Fibroblast of skin of left biceps (primary cell): ENCODE measurements at places on chromosomes 3 and 15.

- DNase-seq = peak; percentile 6
Measured at GRCh38 chr3:94173673-94174434, 111.0 kb downstream of the NSUN3 start.

- DNase-seq = no peak
Measured at GRCh38 chr3:73148206-73148605, 86.7 kb downstream of the EBLN2 start.

DNA sequence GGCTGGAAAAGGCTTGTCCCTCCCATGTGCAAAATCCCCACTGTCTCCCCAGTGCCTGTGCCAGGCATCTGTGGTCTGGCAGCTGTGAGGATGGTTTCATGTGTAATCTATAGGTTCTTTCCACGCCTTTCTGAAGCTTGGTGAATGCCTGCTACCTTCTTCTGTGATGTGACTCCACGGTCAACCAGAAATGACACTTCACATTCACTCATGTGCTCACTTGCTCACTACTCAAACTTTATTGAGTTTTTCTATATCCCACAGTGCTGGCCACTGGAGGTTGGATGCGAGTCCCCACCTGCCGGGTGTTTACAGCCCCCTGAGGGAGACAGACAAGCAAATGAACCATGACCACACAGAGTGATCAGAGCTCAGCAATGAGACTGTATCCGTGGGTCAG is 27.9 kb upstream of the TLE3 start:
- DNase-seq = no peak

- DNase-seq = no peak
Measured at GRCh38 chr3:13171704-13172643, 98.7 kb upstream of the IQSEC1 start.

GRCh38 chr15:41506796-41507341 is 6.8 kb downstream of the LTK start:
- DNase-seq = no peak

GRCh38 chr3:54303517-54304375 is 181.4 kb downstream of the CACNA2D3 start:
- DNase-seq = no peak

DNA sequence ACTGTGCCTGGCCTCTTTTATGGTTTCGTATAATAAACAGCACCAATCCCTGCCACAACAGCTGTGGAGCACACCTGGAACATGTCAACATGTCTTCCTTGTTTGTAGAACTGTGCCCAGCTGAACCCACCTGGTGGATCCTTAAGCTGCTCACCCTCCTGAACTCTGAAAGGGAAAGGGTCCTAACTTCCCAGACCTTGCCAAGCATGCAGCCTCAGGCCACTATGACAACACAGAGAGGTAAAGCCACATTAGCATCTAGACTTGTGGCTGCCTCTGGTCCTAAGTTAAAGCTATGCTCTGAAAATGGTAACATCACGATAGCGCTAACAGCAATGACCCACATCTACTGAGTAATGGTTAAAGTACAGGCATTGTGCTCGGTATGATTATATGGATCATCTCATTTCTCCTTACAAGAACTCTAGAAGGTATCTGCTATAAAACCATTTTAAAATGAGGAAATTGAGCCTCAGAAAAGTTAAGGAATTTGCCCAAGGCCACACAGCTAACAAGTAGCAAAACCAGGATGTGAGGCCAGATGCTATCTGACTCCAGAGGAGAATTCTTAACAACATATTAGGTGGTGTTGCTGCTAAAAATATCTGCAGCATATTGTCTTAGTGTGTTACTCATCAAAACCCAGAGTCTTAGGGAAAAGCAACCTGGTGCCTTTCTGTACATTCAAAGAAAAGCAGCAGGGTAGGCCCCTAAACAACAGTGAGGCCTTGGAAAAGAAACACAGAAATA is 23.1 kb upstream of the HERC1 start:
- no peak for DNase-seq

DNA sequence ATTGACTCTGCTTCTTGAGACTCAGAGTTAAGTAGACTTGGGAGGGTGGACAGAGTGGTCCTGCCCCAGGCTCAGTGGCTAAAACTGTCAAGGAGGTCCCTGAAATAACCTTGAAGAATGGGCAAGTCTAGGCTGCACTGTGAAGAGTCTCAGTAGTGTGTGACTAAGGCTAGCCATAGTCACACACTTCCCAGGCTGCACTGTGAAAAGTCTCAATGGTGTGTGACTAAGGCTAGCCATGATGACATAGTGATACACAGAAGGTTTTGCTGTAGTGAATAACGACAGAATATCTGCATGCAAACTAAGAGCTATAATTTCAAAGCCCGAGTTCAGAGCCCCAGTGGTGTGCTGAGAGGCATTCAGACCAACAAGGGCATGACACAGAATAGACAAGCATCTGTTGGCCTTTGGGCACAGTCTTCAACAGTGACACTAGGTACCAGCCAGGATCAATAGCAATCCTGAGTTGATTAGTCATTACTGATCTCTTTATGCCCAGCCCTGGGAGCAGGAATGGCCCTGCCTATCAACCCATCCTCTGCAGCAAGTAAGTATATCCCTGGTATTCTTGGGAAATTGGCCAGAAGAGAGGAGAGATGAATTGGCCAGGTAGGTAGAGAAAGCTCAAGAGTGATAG is 72.4 kb upstream of the BBX start:
- no peak for DNase-seq

GRCh38 chr3:179907784-179908482 is 128.8 kb downstream of the PEX5L start:
- no peak for DNase-seq

- no peak for DNase-seq
Measured at GRCh38 chr3:135706758-135707375, 258.7 kb upstream of the PPP2R3A start.

- DNase-seq = no peak
Measured at GRCh38 chr3:46427916-46428833, 21.1 kb downstream of the CCRL2 start.

DNA sequence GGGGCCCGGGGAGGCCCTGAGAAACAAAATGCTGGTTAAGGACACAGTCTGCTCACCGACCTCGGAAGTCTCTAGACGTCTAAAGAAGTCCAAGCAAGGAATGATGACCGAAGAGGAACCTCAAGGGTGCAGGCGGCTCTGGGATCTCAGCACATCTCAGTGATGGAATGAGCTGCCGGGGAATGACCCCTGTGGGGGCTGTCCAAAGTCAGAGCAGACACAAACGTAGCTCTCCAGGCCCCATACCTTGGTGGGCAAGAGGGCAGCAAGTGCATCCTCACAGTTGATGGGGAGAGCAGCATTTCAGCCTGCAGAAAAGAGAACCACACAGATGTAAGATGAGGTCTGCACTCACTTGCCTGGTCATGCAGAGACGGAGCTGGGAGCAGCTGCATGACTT is 129.1 kb downstream of the IGF1R start:
- no peak for DNase-seq

DNA sequence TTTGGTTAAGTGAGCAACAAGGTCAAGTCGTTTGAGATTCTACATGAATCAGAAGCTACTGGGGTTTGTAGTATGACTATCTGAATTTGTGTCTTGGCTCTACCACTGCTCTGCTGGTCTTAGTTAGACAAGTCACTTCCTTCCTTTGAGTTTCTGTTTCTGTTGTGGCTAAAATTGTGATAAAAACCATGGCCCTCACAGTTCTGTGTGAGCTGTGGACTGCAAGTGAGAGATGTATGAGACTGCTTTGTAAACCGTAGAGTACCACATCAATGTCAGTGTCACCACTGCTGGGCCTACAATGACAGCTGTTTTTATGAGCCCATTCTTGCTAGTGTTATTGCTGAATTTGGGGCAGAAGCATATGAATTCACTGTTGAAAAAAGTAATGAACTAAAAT is 32.7 kb downstream of the RARB start:
- no peak for DNase-seq

DNA sequence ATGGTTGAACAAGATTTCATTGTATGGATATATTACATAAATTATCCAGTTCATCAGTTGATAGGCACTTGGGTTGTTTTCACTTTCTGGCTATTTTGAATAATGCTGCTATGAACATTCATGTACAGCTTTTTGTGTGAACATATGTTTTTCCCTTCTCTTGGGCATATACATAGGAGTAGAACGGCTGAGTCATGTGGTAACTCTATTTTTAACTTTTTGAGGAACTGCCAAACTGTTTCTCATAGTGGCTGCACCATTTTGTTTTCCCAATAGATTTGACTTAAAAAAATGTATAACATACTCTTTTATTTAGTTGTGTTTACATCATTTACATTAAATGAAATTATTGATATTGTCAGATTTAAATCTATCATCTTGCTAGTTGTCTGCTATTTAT is 28.8 kb upstream of the RFX7 start:
- DNase-seq = no peak

DNA sequence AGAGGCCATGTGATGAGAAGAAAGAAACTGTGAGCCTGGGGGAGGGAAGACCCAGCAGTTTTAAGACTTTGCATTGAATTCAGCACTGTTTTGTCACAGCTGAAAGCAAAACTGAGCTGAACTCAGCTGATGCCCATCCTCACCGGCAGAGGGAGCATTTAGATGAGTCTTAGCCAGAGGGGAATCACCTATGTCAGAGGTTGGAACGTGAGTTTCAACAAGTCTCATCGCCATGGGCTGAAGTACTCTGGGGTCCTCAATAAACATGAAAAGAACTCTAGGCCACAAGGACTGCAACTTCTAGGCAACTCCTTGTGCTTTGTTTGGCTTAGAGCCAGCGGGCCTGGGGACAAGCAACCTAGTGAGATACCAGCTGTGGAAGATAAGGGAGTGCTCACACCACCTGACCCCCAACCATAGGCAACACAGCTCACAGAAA is 324.5 kb downstream of the TBL1XR1 start:
- DNase-seq = peak; percentile 11

DNA sequence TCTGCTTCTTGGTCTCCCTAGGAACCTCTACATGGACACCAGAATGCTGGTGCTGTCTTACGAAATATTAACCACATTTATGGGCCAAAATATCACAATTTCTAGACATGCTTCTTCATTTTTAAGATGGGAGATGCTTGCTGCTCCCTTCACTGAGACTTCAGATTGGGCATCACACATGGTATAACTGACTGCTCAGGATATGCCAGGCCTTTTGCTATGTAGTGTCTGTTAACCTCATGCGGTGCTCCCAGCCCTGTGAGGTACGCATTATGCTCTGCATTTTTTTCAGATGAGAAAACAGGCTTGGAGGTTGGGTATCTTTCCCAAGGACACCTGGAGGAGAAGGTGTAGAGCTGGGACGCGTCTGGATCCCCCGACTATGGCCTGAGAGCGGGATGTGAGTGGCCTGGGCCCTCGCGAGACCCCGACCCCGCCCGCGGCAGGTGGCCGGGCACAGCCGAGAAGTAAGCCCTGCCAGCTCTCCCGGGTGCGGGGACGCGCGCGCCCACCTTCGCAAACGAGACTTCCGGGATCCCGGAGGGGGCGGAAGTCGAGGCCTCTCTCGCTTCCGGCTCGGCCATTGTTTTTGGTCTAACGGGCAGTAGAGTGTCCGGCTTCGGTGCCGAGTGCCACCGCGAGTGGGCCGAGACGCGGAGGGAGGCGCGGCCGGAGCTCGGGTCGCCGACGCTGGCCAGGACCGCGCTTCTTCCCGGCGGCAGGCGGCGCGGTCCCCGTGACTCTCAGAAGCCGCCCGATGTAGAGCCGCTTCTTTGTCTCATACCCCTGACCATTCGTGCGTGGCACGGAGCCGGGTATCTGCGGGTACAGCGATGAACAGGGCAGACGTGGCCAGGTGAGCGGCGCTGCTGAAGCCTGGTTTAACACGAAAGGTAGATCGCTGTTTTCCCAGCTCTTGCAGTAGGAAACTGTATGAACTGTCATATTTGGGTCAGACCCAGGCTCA is at the start of gene ZKSCAN7:
Gene ZKSCAN7, plus strand, starts transcription at position 568 of the 967 bp plus-strand sequence. CDS start 1,855 bp downstream, outside the sequence.
- peak; percentile 17 for DNase-seq

DNA sequence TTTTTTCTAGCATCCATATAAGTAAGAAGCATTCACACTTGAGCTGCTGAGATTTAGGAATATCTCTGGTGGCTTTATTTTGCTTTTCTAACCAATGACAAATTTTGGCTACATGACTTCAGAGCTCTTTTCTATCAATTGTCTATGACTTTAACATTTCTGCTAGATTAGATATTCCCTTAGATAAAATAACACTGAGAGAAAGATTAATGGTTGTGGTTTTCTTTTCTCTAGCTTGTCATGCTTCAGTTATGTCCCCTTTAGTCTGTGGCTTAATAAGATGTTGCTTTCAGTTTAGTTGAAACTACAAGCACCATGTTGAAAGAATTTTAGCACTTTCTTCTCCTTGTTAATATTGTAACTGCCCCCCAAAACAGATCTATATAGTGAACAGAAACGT is 665.6 kb upstream of the CCDC54 start:
- peak; percentile 58 for DNase-seq

DNA sequence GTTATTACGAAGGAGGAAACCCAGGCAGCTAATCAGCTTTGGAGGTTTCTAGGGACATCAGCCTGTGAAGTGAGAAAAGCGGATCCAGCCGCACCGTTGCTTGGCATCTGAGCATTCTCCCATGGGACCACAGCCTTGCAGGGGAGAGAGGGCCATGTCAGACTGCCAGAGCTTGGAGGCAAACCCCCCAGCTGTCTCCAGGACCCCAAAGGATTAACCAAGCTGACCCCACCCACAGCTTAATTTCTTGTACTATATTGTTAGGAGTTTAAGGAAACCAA is 5.1 kb downstream of the IGDCC3 start:
- no peak for DNase-seq

GRCh38 chr15:96403932-96404331 is 73.4 kb downstream of the NR2F2 start:
- DNase-seq = no peak

DNA sequence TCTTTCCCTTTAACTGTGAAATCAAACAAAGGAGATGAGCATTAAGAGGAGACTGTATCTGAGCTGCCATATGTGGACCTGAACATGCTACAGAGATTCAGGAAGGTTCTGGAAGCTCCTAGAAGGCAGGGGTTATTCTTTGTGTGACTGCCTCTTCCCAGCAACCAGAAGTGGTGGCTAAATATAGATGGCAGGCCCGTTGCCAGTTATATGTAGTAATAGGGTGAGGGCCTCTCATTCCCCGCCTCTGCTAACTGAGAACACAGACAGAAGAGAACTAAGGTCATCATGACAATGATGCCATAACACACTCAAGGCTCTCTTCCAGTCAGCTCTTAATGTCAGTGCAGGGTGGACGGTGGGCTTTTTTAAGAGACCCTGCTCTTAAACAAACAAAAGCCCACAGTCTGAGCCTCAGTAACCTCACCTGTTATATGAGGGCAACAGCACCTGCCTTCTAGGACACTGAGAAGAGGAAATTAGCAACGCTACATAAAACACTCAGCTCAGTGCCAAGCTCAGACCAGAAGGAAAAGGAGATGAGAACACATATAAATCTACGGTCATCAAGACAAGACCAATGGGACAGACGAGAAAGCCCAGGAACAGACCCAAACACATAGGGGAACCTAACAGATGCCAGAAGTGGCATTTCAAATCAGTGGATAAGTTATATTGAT is 22.3 kb downstream of the CFAP92 start:
- DNase-seq = no peak

- DNase-seq = no peak
Measured at GRCh38 chr3:84983490-84983889, 24.7 kb downstream of the CADM2 start.
